Astrocyte (in vitro differentiated cells and primary cell): ENCODE measurements at places on chromosomes 1 and 21.

DNA sequence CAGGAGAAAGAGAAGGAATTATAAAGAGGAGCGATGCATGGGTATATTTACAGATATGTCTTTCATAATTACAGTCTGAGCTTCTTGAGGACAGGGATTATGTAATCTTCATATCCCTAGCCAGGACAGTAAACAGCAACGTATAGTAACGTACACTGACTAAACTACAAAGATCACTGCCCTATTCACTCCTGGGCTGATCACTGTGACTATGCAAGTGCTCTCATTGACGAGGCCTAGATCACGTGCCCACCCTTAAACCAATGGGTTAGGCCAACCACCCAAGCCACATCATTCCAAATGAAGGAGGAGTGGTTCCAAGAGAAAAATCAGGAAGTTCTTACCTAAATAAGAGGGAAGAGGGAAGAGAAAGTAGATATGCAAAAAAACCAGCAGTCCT is 18.5 kb downstream of the PIK3R3 start:
- DNase-seq: no peak

DNA sequence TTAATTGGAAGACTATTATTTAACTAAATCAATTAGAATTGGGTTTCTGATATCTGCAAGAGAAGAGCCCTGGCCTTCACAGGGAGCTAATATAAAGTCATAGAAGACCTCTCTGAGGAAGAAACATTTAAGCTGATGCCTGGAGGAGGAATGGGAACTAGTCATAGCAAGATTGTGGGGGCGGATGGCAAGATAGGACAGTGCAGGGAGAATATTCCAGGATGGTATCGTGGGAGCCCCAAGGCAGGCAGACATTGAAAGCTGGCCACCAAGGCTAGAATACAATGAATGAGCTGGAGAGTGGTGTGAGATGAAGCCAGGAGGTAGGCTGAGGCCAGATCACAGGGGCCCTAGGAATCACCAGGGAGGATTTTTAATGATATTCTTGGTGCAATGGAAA is 20.8 kb upstream of the MYSM1 start:
- DNase-seq: peak; percentile 14

DNA sequence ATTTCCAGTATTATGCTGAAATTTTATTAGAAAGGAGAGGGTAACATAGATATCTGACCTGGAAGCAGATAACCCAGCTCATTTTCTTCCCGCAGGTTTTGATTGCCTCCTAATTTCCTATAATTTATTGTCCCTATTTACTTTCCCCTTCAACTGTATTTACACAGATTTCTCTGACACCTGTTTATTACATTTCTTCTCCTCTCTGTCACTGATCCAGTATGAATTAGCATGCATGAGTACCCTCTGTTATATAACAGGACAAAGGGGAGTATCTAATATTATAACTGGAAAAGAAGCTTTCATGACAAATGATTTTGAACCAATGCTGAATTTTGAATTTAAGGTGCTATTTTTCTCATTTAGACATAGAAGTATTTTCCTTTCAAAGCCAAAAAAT is 37.4 kb downstream of the DENND1B start:
- DNase-seq: no peak

DNA sequence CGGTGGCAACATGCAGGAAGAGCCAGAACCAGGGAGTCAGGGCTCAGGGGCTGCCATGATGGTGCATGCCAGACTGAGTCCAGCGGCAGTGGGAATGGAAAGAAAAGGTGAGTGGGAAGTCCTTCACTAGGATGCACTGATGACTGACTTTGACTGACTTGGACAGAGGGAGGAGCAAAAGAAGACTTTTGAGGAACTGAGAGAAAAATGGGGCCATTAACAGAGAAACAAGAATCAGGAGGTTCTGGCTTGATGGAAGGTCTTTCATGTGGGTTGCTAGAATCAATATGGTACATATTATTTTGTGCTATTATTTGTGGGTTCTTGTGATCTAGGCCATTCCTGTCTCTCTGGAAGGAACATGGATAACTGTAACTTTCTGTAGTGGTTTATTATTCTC is 454.6 kb upstream of the PROX1 start:
- no peak for DNase-seq

DNA sequence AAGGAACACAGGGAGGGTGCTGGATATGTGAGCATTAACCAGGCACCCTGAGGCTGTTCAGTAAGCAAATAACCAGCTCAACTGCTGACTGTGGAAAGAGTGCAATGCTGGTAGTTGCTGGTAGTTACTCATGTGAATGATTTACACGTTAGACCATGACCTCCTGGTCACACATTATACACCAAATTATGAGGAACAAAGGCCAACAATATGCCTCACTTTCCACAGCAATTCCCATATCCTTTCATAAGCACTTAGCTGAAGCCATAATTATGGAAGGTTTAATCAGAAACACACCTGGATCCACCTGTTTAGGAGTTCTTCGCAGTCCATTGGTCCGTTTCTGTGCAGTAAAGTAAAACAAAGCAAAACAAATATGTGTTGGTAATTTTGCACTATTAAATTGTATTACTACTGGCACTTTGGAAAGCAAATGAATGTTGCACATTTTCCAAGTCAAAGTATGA is 281.8 kb downstream of the VAV3 start:
- no peak for DNase-seq

DNA sequence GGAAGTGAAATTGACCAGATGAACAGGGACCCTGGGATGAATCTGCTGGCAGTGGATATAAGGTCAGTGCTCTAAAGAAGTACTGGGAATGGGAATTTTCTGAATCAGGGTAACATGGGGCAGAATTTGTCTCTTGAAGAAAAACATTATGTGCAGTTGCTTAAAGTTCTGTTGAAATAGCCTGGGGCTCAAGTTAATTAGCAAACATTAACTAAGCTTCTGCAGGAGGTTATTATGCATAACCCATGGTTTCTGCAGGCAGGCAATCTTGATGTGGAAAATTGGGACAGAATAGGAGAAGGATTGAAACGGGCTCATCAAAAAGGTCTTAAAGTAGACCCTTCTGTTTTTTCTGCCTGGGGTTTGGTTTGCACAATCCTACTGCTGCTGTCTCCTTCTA is 14.0 kb downstream of the GSTM5 start:
- no peak for DNase-seq

DNA sequence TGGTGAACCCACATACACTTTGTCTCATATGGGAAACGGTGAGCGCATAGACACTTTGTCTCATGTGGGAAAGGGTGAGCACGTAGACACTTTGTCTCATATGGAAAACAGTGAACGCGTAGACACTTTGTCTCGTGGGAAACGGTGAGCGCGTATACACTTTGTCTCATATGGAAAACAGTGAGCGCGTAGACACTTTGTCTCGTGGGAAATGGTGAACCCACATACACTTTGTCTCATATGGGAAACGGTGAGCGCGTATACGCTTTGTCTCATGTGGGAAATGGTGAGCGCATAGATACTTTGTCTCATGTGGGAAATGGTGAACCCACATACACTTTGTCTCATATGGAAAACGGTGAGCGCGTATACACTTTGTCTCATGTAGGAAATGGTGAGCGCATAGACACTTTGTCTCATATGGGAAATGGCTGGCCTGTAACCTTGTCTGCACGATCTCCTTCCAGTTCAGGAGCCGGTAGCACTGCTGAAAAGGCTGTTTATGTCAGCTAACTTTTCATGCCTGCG is 50.7 kb upstream of the TRAPPC10 start:
- no peak for DNase-seq

DNA sequence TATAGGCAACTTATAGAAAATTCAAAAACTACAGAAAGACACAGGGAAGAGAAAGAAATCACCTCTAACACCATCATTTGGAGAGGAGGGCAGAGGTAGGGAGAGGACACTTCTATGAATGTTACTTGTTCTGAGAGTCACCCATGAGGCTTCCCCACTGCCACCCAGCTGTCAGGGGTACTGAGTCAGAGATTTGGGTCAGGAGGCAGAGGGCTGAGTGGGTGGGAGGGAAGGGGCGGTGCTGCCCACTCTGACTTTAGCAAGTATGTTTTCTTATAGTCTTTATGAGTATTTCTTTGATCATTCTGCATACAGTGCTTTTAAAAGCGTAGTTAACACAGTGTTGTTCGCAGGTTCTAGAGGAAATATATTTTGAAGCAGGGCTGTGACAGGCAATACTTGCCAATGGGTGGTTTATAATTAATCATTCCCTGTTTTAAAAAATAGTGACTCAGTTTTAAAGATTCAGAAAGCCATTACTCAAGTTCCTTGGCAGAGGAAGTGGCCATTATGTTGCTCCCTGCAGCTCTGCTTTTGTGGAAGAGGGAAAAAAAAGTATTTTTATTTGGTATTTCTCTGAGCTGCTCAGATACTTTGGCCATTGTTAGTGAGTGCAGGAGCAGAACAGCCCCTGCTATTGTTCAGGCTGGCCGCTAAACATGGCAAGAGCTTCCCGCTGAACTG is 18.3 kb downstream of the IL6R start:
- peak; percentile 71 for DNase-seq

DNA sequence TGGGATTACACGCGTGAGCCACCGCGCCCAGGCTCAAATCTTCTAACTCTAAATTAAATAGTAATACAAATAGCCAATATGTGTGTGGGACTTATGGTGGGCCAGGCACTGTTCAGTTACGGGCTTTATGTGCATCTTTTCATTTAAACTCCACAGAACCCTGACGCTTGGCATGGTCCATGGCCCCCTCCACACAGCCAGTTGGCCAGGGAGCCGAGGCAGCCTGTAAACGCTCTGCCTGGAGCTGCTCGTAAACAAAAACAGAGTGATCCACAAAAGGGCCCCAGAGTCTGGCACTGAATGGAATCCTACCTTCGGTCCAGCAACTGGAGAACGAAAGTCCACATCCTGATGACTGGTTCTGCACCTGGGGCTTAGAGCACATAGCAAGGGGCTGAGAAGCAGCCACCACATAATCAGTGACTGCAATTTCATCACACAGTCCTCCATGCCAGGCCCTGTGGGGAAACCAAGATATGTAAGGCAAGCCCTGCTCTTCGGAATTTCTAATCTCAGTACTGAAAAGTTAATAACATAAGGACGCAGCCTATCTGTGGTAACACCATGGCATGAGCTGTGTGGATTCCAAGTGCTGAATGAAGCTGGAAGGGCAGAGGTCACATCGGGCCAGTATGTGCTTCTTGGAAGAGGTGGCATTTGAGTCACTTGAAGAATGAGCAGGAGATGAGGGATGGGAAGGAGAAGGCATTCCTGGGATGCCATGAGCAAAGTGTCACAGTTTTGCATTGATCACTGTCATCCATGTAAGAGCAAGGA is 13.5 kb upstream of the ADAMTSL4 start:
- DNase-seq: peak; percentile 89

DNA sequence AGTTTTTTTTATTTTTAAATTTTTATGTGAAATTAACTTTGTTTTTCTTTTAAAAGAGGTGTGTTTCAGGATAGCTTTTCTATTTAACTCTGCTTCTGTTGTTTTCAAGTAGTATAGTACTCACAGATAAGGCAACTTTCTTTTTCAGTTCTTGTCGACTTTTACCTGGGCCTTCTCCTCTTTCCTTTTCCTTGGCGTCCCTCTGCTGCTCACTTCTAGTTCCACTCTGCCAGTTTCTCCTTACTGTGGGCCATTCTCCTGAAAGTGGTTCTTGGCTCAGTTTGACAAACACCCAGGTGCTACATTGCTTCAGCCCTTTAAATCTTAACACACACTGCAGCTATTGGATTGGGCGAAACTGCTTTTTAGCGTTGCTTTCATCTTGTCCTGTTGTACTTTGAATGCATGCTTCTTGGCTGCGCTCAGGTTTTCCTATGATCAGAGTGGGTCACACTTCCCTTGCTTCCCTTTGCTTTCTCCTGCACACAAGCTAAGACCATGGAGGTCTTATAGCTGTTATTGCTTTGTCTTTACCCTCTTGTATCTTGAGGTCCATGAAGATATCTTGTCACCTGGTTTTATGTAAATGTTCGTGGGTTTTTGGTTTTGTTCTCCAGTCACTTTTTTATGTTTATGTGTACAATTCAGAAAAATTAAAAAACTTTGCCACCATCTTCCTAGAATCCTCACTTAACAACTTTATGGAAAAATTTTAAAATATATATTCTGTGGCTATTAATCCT is 21.6 kb downstream of the GABPA start:
- DNase-seq: no peak

DNA sequence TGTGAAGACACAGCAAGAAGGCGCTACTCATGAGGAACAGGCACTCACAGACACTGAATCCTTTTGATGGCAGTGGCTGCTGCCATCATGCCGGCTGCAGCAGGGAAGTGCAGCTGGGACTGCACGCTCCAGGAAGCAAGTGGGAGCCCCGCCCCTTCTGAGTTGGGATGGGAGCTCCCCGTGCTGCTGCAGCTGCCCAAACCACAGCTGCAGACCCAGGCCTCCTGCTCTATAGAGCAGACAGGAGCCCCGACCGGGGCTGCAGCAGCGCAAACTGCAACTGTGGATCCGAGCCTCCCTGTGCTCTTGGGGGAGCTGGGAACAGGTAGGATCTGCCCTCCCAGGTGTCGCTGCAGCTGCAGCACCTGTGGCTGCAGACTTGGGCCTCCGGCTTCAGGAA is 65.2 kb upstream of the MARK1 start:
- DNase-seq: no peak

GRCh38 chr1:51190961-51191360 is 45.1 kb upstream of the RNF11 start:
- no peak for DNase-seq

DNA sequence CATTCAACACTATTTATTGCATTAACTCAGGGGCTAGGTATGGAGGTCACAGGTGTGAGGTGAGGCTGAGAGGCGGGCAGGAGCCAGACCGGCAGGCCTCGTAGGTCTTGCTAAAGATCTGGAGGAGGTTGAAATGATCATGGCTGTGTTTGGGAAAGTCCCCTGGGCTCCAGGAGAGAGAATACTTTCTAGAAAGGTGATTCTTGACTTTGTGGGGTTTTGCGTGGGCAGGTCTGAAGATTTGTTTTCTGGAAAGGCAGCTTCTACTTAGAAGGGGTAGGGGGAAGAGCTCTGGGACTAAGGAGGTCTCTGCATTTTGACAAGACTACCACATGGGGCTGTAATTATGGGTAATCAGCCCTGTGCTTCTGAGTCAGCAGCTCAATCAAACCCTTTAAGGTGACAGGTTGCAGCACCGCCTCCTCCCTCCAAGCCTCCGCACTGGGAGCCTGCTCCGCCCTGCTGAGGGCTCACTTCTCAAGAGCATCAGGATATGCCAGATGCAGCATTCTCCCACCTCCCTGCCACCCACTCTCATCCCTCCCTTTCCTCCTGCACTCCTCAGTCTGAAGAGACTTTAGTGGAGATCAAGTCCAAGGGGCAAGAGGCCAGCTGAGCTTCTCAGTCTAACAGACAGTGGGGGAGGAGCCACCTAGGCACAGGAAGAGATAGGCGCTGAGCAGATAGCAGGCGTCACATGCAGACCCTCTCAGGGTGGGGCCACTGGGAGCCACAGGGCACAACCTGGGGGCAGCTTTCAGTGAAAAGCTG is 30.5 kb downstream of the SLC30A1 start:
- no peak for DNase-seq
